ENCODE measurements at places on chromosomes 1 and 21.
A peak's percentile ranks its signal among the peaks of the same experiment; 100 is the strongest.

DNA sequence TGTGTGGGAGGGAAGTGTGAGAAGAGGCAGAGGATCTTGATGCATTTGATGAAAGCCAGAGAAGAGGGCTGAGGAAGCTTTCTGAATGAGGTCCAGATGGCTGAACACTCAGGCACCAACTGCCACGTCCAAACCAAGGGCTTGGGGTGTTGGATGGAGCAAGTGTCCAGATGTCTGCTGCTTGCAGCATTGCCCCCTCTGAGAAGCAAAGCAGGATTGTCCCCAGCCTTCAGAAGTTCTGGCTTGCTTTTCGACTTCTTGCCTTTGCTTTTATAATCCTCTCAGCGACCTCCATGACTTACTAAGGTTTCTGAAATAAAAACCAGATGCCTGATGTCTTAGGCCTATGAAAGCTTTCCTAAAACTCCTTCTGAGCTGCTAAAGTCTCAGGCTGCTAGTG is 182.5 kb downstream of the HUNK start:
- DNase-seq: no peak

GRCh38 chr1:178450871-178451270 is 45.9 kb downstream of the CLEC20A start:
- no peak for DNase-seq

- no peak for DNase-seq
Observed at GRCh38 chr1:14310476-14310875, 288.0 kb upstream of the KAZN start.

GRCh38 chr1:4562321-4562720 is 92.1 kb upstream of the AJAP1 start:
- no peak for DNase-seq

GRCh38 chr1:25065795-25066238 is 135.7 kb upstream of the RUNX3 start:
- peak; percentile 30 for DNase-seq

DNA sequence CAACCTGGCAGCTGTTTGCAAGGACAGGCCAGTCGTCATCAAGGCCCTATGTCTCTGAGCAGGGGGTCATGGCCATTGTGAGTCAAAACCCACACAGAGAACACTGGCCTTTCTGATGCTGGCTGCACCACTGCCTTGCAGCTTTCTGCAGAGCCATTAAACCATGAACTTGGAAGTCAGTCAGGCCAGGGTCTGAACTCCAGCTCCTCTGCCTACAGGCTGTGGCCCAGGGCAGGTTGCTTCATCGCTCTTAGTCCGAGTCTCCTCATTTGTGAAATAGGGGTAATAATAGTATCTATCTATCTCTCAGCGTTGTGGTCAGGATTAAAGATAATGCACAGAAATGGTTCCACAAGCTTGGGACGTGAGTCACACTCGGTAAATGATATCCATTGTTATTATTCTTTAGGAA is 35.8 kb upstream of the HIVEP3 start:
- no peak for DNase-seq

DNA sequence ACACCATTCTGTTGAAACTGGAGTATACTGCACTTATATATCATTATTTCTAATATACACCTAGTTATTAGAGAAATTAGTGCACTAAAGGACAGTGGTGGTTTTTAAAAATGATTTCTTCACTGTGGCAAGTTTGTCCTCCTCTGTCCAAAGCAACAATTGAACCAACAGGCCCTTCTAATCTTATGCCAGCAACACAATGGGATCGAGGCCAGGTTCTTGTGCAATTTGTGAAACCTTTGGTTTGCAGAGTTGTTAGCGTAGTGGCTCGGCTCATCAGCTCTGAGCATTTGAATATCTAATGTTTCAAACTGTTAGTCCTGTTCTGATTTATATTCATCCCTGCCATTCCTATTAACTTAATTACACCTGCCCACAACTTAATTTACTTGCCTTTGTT is 9.9 kb upstream of the LRRC39 start:
- no peak for DNase-seq

- no peak for DNase-seq
Observed at GRCh38 chr1:186002406-186002805, 268.2 kb downstream of the HMCN1 start.

GRCh38 chr21:28239340-28239739 is 753.3 kb downstream of the LTN1 start:
- DNase-seq: no peak

- no peak for DNase-seq
Observed at GRCh38 chr1:232813760-232814159, 8.5 kb downstream of the MAP10 start.

DNA sequence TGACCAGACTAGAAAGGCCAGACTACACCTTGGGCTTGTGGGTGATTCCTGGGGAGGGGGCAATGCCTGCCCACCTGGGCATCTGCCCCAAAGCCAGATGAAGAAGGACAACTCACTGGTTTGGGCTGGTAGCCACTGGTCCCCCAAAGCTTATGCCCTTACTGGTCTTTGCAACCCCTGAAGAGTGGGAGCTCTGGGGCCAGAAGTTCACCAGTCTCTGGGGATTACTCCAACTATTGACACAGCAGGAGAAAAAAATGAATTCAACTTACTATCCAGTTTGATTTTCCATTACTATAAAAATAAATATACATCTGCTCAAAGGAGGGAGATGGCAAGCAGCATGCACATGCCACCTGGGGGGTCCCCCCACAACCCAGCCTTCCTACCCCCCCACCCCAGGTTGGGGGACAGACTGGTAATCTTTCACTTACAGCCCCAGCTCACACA is 2.6 kb downstream of the AHDC1 start:
- no peak for DNase-seq

- DNase-seq: peak; percentile 76
Observed at GRCh38 chr1:184051485-184052193, at the start of gene TSEN15. Gene TSEN15, plus strand, starts transcription at chr1:184051730. Its CDS starts 26 bp downstream, at chr1:184051756.

- DNase-seq: no peak
Observed at GRCh38 chr1:180358649-180359048, 128.6 kb downstream of the LHX4 start.

- DNase-seq: no peak
Observed at GRCh38 chr1:67175530-67176087, 9.4 kb downstream of the IL23R start.

DNA sequence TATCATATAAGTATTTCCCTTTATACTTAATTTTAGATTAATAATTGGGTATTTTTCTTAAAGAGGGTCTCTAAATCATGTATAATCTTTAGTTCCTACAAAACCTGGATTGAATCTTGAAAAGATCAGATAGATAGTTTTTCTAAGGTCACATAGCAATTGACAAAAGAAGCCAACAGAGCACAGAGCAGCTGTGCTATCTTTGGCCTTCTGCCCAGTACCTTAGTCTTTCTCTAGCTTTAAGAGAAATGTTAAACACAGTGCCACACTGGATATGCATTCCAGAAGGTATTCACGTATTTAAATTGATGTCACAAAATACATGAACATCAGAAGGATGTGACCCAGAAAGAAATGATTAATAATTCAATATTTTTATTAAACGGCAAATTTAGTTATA is 86.8 kb downstream of the C21orf91 start:
- no peak for DNase-seq

DNA sequence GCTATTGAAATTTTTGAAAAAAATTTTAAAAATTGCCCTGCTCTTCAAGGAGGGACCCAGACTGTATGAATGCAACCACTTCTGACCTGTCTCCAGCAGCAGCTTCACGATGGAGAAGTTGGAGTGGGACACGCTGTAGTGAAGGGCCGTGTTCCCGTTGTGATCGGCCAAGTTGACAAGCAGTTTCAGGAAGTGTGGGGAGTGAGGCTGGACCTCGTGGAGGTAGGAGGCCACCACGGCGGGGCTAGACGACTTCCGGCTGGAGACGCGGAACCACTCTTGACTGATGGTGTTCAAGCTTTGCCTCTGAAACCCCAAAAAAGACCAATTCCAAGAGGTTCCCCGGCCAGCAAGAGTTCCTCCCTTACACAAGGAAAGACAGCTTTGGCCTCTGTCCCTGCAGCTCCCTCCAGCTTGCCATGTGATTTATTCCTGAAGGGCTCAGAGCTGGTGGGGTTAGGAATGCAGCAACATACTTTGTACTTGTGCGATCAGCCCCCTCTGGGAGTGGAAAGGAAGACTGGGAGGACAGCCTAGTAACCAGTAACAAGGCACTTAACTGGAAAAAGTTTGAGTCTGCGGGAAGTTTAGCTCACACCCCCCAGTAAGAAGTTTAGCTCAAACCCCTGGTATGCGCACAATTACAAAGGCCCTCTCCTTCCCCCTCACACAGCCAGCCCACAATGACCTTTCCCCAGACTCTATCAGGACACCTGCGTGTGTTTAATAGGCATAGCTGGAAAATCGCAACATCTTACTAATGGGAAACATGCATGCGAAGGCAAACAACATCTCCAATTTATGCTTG is 56.0 kb downstream of the KANK4 start:
- no peak for DNase-seq

GRCh38 chr1:60573121-60573520 is 499.6 kb upstream of the C1orf87 start:
- no peak for DNase-seq

GRCh38 chr1:20095564-20096434 is 23.5 kb downstream of the PLA2G2D start:
- no peak for DNase-seq

- no peak for DNase-seq
Observed at GRCh38 chr1:42430286-42431135, 25.3 kb downstream of the ZMYND12 start.

DNA sequence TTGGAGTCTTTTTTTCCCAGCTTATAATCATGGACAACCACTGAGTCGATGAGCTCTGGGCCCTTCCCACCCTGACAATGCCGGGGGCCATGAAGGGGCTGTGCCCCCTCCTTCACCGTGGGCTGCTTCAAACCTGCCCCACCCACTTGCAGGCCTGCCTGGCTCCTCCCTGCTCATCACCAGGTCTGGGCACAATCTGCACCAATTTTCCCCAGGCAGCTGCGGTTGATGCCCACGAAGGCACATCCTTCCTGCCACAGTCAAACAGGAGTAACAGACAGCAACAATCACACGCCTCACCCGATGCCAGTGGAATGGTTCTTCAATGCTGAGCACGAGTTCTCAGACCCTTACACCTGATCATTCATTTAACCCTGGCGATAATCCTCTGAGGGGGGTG is 18.9 kb downstream of the PGLYRP3 start:
- DNase-seq: peak; percentile 28

- no peak for DNase-seq
Observed at GRCh38 chr1:117770981-117771531, 158.4 kb downstream of the GDAP2 start.

DNA sequence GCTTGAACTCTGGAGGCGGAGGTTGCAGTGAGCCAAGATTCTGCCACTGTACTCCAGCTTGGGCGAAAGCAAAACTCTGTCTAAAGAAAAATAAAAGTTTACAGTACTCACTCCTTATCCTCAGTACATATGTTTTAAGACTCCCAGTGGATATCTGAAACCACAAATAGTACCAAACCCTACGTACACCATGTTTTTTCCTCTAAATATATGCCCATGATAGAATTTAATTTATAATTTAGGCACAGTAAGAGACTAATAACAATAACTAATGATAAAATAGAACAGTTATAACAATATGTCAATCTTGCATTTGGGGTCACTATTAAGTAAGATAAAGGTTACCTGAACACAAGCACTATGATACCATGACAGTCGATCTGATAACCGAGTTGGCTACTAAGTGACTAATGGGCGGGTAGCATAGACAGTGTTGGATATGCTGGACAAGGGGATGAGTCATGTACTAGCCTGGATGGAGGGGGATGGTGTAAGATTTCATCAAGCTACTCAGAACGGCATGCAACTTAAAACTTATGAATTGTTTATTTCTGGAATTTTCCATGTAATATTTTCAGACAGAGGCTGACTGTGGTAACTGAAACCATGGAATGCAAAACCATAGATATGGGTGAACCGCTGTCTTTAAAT is 43.7 kb downstream of the ST7L start:
- no peak for DNase-seq

DNA sequence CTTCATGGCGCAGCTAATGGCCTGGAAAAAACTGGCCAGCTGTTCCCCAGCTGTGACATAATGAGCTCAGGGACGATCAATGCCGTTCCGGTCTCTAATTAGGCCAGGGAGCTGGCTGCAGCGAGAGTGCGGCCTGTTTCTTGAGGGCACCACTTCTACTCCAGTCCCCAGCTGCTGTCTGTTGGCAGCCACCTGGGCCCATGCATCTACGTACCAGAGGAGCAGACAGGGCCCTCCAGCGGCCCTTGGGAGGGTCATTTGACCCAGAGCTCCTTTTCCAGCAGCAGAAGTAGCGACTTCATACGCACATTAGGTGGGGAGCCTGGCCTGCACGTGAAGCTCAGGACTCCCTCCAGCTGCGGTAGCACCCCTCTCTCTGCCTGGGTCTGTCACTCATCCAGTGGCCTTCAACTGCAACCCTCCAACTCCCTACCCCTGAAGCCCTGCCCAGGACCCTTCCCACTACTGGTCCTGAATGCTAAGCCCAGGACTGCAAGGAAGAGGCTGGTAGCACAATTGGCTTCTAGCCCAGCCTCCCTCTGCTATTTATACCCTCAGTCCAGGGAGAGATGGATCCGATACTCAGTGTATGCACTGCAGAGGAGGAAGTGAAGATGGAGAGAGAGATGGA is 9.1 kb upstream of the GPR61 start:
- no peak for DNase-seq

- DNase-seq: no peak
Observed at GRCh38 chr1:192555399-192555798, 20.2 kb upstream of the RGS1 start.

DNA sequence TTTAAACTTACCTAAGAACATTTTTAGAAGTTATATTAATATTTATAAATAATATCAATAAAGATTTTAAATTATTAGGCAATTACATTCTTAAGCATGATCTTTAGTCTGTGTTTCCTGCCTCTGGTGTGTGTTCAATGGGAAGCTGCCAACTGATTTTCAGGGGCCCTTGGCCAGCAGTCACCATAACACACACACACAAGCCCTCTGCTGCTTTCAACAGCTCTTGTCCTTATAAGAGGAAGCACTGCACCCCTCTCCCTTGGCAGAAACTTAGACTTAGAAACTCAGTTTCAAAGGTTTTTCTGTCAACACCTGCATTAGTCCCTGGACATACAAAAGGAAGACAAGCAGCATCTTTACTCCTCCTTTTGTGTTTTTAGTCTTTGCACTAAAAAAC is 81.4 kb downstream of the VAV3 start:
- no peak for DNase-seq

GRCh38 chr1:220684890-220685289 is 5.3 kb upstream of the C1orf115 start:
- no peak for DNase-seq

- DNase-seq: no peak
Observed at GRCh38 chr1:155650231-155650757, 38.3 kb downstream of the YY1AP1 start.

- DNase-seq: no peak
Observed at GRCh38 chr1:33137800-33138199, 44.0 kb downstream of the TRIM62 start.

- DNase-seq: no peak
Observed at GRCh38 chr1:198253668-198254067, 96.9 kb downstream of the NEK7 start.

DNA sequence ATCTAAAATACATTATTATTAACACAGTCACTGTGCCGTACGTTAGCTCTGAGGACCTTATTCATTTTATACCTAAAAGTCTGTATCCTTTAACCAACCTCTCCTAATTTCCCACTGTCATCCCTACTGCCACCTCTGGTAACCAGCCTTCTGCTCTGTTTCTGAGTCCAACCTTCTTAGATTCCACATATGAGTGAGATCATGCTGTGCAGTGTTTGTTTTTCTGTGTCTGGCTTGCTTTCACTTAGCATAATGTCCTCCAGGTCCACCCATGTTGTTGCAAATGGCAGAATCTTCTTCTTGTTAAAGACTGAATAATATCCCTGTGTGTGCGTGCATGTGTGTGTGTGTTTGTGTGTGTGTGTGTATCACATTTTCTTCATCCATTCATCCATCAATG is 64.2 kb downstream of the ETS2 start:
- no peak for DNase-seq
